Activated CD8-positive, alpha-beta memory T cell treated with anti-CD3 and anti-CD28 coated beads for 4 hours (primary cell): ENCODE measurements at places on chromosomes 2 and 18.
A peak's percentile ranks its signal among the peaks of the same experiment; 100 is the strongest.

DNA sequence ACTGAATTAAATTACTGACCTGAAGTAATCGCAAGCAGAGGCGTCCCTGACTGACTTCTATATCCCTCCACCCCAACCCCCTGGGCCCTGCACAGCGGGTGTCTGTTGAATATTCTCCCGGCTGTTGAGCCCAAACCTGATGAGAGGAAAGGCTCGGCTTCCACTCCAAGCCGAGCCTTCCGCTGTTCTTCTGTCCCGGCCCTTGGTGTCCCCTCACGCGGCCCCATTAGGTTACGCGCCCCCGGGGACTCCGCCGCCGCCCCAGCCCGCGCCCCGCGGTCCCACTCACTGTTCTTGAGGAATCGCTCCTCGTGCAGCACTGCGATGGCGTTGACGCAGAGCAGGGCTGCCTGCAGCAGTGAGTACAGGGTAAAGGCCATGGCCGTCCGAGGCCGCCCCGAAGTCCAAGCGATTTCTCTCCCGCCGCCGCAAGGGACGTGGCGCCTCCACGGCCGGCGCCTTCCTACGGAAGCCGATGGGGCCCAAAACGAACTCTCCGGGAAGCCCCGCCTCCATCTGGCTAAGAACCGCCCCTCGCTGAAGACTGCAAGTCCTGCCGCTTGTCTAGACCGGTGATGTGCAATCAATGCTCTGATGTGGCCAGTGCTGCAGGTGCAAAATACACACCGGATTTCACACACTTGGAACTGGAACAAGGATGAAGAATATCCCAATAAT, at the start of gene IER3IP1:
Gene IER3IP1, minus strand, starts transcription at position 467 of the 678 bp plus-strand sequence. Its CDS starts 87 bp downstream, at position 380.
- peak; percentile 69 for DNase-seq

- no peak for DNase-seq
These were observed 72.5 kb downstream of the GCA start for GRCh38 chr2:162416446-162416845.

DNA sequence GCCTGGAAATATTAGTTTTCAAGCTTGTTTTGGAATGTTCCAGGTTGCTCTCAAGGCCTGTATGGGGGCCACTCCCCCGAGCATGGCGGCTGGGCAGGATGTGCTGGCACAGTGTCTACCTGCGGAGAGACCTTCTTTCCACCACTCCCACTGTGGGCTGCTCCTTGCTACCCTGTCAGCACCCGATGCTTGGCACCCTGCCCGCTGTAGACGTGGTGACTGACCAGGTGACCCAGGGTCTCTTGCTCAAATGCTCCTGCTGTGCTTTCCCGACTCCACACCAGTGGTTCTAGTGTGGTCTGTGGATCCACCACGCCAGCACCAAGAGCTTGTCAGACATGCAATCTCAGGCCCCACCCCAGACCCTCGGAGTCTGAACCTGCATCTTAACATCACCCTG, 213.3 kb downstream of the SH3BP4 start:
- no peak for DNase-seq

DNA sequence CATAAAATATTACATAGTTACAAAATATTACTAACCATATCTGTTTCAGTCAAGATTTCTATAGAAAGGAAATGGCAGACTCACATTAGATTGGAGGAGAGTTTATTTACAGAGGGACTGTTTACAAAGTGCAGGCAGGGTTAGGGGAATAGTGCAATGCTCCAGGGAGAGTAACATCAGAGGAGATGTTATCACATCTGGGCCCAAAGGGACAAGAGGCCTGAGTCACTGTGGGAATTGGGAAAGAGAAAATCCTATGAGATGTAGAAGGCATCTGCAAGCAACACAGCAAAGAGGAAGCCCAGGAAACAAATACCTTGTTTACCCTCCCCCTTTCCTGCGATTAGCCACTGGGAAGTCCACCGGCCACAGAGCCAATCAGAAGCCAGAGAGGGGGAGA, 227.3 kb upstream of the TANK start:
- no peak for DNase-seq

DNA sequence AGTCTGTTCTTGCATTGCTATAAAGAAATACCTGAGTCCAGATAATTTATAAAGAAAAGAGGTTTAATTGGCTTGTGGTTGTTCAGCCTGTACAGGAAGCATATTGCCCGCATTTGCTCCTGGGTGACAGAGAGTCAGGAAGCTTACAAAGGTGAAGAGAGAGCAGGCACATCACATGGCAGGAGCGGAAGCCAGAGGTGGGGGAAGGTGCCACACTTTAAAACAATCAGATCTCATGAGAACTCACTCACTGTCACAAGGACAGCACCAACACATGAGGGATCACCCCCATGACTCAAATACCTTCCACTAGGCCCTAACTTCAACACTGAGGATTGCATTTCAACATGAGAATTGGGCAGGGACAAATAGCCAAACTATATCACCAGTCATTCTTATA, 124.8 kb upstream of the COL5A2 start:
- DNase-seq, result no peak

- no peak for DNase-seq
These were observed 245.2 kb upstream of the STON1 start for GRCh38 chr2:48284621-48285212.

DNA sequence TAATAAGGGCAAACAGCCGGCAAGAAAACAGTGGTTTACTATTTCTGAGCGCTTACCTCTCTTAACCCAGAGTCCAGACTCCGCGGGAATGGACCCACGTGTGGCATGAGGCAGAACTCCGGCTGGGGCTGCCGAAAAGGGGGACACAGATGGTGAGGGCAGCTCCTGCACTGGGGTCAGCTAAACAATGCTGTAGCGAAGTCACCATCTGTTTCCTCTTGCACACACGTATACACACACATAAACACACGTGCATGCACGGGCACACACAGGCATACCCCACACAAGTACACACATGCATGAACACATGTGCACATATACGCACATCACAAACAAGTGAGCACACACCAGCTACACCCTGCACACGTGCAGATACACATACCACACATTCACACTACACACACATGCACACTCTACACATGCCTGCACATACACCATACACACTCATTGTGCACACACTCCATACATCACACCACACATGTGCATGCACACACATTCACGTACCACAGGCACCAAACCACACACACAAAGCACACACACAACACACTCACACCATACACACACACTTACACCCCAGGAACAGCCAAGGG, 105.9 kb upstream of the ID2 start:
- DNase-seq, result no peak

- DNase-seq, result no peak
These were observed 18.1 kb upstream of the ZNF407 start for GRCh38 chr18:74579496-74580065.

DNA sequence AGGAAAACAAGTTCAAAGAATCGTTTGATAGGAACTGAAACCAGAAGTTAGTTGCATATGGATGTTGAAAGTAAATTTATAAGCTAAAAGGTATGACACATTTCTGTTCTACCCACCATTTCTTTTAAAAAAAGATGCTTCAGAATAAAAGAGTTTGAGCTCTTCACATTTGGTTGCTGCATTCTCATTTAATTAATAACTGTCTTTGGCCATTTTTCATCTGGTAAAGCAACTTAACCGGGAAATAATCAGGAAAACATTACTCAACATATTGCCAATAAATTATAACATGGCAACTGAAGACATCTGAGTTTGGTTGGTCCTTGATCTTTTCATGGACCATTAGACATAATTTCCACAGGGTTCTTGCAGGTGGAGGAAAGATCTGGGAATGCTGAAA, 180.2 kb upstream of the TWIST2 start:
- DNase-seq, result no peak

- DNase-seq, result no peak
These were observed 147.7 kb downstream of the NETO1 start for GRCh38 chr18:72720116-72720515.

DNA sequence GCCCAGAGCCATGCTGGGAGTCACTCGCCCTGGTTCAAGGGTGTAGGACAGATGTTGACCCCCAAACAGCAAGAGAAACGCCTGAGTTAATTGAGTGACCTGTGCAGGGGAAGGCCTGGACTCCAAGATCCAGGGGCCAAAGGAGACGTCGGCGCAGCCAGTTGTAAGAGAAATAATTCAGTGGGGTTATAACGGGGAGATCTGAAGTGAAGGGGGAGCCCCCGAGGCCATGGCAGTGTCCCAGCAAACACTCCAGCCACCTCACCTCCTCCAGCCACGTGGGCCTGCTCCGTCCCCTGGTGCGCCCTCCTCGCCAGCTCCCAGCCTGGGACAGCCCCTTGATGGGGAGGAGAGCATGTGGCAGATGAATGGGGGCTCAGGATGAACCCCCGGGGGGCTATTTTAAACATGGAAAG, 130.7 kb upstream of the GPC1 start:
- DNase-seq, result no peak

GRCh38 chr2:191063584-191063983, 49.6 kb upstream of the STAT1 start:
- no peak for DNase-seq

GRCh38 chr18:6734726-6735430, 5.4 kb downstream of the ARHGAP28 start:
- no peak for DNase-seq

- no peak for DNase-seq
These were observed 6.1 kb downstream of the ONECUT2 start for GRCh38 chr18:57441071-57441794.

DNA sequence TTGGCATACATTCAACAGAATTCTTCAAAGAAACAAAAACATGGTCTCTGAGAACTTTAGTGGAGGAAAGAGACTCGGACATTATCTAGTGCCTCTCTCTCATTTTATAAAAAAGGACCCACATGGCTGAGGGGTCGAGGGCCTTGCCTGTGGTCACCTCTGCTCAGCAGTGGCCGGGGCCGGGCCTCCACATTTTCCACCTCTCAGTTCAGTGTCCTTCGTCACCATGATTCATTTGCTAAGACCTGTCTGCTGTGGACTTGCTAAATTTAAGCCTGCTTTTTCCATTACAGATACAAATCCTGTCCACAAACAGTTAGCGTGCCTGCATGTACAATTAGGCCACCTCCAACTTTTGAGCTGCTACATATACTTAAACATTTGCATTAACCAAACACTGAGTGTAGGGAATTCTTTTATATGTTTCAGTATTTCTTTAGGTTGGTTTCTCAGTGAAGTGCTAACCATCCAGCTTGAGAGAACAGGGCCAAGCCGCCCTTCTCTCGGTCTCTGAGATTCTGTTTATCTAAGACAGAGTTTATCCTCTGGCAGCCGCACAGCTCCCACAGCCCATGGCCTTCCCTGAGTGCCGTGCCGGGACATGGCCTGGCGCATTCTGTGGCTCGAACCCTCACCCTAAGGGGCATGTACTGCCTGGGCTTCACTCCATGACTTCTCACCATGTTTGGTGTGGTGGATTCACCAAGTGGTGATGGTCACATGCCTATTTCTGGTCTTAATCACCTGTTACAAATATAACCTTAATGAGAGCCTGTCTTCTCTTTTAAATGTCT, 46.2 kb downstream of the COA5 start:
- DNase-seq, result no peak

GRCh38 chr18:48945953-48946217, 4.9 kb downstream of the SMAD7 start:
- no peak for DNase-seq

GRCh38 chr2:222353993-222354392, 55.2 kb upstream of the PAX3 start:
- DNase-seq, result no peak

GRCh38 chr2:74048843-74049519, 64.3 kb downstream of the TET3 start:
- no peak for DNase-seq

DNA sequence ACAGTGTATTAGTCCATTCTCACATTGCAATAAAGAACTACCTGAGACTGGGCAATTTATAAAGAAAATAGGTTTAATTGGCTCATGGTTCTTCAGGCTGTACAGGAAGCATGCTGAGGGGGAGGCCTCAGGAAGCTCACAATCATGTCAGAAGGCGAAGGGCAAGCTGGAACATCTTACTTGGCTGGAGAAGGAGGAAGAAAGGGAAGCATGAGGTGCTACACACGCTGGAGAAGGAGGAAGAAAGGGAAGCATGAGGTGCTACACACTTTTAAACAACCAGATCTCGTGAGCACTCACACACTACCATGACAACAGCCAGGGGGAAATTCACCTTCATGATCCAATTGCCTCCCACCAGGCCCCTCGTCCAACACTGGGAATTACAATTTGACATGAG, 95.3 kb upstream of the FAM110C start:
- DNase-seq, result no peak

- no peak for DNase-seq
These were observed 193.4 kb downstream of the HAUS1 start for GRCh38 chr18:46297621-46298020.

DNA sequence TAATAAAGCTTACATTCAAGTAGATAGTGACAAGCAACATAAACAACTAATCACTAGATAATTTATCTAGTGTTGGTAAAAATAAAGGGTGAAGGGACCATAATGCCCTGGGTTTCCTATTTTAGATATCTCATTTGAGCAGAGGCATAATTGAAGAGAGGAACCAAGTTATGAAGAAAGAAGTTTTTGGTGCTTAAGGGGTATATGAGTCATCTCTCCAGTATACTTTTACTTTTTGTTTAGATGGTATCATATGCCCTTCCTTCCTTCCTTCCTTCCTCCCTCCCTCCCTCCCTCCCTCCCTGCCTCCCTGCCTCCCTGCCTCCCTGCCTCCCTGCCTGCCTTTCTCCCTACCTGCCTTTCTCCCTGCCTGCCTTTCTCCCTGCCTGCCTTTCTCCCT, 1053.5 kb upstream of the CELF4 start:
- DNase-seq, result no peak

DNA sequence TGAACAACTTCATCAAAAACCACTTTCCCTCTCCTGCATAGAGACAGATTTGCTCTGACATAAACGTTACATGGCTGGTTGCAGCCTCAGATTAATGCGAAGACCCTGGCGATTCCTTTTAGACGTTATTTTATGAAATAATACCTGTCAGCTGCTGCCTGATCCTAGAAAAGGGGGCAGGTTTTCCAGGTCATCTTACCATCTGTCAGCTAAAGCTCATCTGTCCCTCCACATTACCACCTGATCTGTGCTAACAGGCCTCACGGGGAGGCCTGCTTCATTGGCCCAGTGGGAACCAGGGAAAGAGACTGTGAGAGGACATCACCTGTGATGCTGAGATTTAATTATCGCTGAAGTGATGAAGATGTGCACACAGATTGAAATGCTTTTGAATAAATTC, 261.0 kb downstream of the ARHGAP15 start:
- no peak for DNase-seq

GRCh38 chr2:188631037-188631809, 339.5 kb downstream of the GULP1 start:
- DNase-seq, result no peak

GRCh38 chr2:1974397-1974796, 230.1 kb upstream of the PXDN start:
- DNase-seq, result no peak

DNA sequence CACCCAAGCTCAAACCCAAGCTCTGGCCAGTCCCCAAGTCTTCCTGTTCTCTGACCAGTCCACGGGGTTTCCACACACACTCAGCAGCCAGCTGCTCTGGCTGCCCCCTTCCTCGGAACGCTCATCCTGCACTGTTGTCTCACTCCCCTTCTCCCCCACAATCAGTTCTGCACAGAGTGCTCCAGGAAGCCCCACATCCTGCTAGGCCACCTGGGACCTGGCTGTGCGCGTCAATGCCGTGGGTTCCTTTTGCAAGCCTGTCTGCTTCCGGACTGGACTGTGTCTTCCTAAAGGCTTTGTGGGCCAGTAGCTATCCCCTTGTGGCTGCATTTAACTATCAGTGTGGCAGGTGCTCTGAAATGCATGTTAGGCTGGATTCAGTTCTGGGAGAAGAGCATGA, 605.0 kb upstream of the RAB6C start:
- DNase-seq, result no peak
